ENCODE measurements at places on chromosomes 13 and 19. TPM values are rescaled to one million over a fixed set of nuclear protein-coding genes. Genes with fewer than 3 reads are reported as not detected.

- no peak for DNase-seq
These were observed 327.1 kb downstream of the RFC3 start for GRCh38 chr13:34145061-34145460.

Gene ERICH6B
- not detected for total RNA-seq

DNA sequence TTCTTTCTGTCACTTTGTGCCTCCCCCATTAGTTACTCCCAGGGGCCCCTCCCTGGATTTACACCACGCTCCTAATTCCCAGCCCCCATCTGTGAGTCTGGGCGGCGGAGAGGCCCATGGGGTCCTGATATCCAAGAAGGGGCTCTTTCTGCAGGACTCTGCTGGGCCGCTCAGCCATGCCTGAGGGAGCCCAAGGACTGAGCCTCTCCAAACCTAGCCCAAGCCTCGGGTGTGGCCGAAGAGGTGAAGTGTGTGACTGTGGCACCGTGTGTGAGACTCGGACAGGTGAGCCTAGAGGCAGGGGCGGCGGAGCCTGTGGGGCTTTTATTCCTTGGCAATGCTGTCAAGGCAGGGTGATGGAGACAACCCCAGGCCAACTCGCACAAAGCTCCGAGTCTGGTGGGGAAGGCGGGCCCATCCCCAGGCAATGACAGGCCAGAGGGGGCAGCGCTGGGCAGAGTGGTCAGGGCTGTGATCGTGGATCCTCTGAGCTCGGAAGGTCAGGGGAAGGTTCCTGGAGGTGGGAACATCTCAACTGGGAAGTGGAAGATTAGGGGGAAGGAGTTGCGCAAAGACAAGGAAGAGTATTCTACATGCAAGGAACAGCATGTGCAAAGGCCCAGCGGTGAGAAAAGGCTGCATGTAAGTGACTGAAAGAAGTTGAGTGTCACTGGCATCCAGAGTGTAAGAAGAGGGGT lies 1.6 kb downstream of the PLEKHG2 start:
- peak; percentile 72 for DNase-seq

Gene YIPF2
- 24.5 TPM for total RNA-seq

Gene ATP7B
- total RNA-seq: 4.7 TPM

Gene CLN5
- total RNA-seq: 21.2 TPM

DNA sequence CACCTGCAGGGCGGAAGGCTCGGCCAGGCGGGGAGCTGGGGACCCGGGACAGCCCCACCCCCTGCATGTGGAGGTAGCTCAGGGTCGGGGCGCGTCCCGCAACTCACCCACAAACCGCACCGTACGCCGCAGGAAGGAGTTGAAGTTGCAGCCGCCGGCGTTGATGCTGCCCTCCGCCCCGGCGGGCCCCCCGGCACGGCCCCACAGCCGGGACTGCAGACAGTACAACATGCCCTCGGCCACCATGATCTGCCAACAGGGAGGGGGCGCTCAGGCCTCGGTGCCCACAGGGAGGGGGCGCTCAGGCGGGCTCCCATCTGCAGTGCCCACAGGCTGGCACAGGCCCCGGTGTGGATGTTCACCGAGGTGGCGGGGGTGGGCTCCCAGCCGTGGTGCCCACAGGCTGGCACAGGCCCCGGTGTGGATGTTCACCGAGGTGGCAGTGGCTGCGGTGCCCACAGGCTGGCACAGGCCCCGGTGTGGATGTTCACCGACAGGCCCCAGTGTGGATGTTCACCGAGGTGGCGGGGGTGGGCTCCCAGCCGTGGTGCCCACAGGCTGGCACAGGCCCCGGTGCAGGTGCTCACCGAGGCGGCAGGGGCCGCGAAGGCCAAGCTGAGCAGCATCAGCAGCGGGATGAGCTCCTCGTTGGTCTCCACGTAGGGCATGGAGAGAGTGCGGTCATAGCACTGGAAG lies 6.5 kb downstream of the PLPPR3 start:
- peak; percentile 59 for DNase-seq

Measured in right cardiac atrium (tissue), 5 donors.